ENCODE measurements at places on chromosomes 6 and 20. TPM values are rescaled to one million over a fixed set of nuclear protein-coding genes. Genes with fewer than 3 reads are reported as not detected.

GRCh38 chr6:144500892-144501291 lies 215.8 kb downstream of the UTRN start:
- H3K27me3 ChIP-seq = no peaks in the 10 kb centered on the region
- no peak overlapping the region for H3K27ac ChIP-seq
- no peak for DNase-seq

- H3K4me1 ChIP-seq = no peaks in the 10 kb centered on the region
- H3K27me3 ChIP-seq = peaks cover 6% of the 10 kb centered on the region
- no peaks in the 10 kb centered on the region for H3K36me3 ChIP-seq
- no peak overlapping the region for H3K4me3 ChIP-seq
These were observed 44.8 kb upstream of the CCDC167 start for GRCh38 chr6:37544530-37544929.

GRCh38 chr6:26347699-26348098 lies 17.3 kb upstream of the BTN3A2 start:
- no peak overlapping the region for H3K27ac ChIP-seq
- no peak for DNase-seq
- H3K36me3 ChIP-seq = no peaks in the 10 kb centered on the region
- H3K4me3 ChIP-seq = no peak overlapping the region
- H3K4me1 ChIP-seq = no peaks in the 10 kb centered on the region

GRCh38 chr6:90110971-90111370 lies 185.7 kb downstream of the BACH2 start:
- H3K27me3 ChIP-seq = no peaks in the 10 kb centered on the region
- H3K36me3 ChIP-seq = no peaks in the 10 kb centered on the region
- H3K4me3 ChIP-seq = no peak overlapping the region

LBP gene
- total RNA-seq = 0.26 TPM

Data from upper lobe of right lung (tissue), 1 donor.